Lung (tissue), 17 donors: ENCODE measurements at places on chromosomes 2 and 18. TPM values are rescaled to one million over a fixed set of nuclear protein-coding genes. Genes with fewer than 3 reads are reported as not detected.

ABHD3 gene
- 21.1 TPM for polyA plus RNA-seq

IL1R1 gene
- 182 TPM for polyA plus RNA-seq

TDRD15 gene
- not detected for polyA plus RNA-seq

EPB41L3 gene
- polyA plus RNA-seq, result 19.0 TPM
